ENCODE measurements at places on chromosomes 6 and 20. TPM values are rescaled to one million over a fixed set of nuclear protein-coding genes. Genes with fewer than 3 reads are reported as not detected.

The ULBP2 gene
- 9.6 TPM for total RNA-seq

The GPSM3 gene
- 3.8 TPM for total RNA-seq

The PRRT1 gene
- total RNA-seq, result 0.30 TPM

The ADGB gene
- total RNA-seq, result not detected

The GABRR1 gene
- not detected for total RNA-seq

The FLRT3 gene
- under 0.01 TPM for total RNA-seq

The PPP1R14C gene
- not detected for total RNA-seq

The IL20RA gene
- not detected for total RNA-seq

The PBOV1 gene
- total RNA-seq, result not detected

The LPA gene
- not detected for total RNA-seq

The LAMA5 gene
- total RNA-seq, result 68.2 TPM

The DNAAF9 gene
- total RNA-seq, result 8.4 TPM

The TGM3 gene
- total RNA-seq, result not detected

The SPATS1 gene
- not detected for total RNA-seq

The HSPA12B gene
- 3.9 TPM for total RNA-seq

The SLC16A10 gene
- total RNA-seq, result not detected

The RAD21L1 gene
- total RNA-seq, result not detected

The SLC12A5 gene
- total RNA-seq, result 0.32 TPM

The BTNL2 gene
- total RNA-seq, result not detected

The NKX2-2 gene
- not detected for total RNA-seq

The IL17A gene
- not detected for total RNA-seq

The TEAD3 gene
- total RNA-seq, result 0.61 TPM

The SPEF1 gene
- total RNA-seq, result not detected

The EYS gene
- 0.32 TPM for total RNA-seq

The TNXB gene
- total RNA-seq, result under 0.01 TPM

The SLC32A1 gene
- not detected for total RNA-seq

The CLPSL2 gene
- not detected for total RNA-seq

The ENPP1 gene
- total RNA-seq, result 3.6 TPM

The METTL24 gene
- not detected for total RNA-seq

The OVOL2 gene
- not detected for total RNA-seq

The MUCL3 gene
- total RNA-seq, result not detected

The PDE7B gene
- 18.8 TPM for total RNA-seq

The ZMYND8 gene
- total RNA-seq, result 25.3 TPM

The DEFB124 gene
- not detected for total RNA-seq

The MLN gene
- total RNA-seq, result not detected

The NFYA gene
- 11.2 TPM for total RNA-seq

The HLA-E gene
- 551 TPM for total RNA-seq

The SNAI1 gene
- 0.46 TPM for total RNA-seq

The CD83 gene
- 1.2 TPM for total RNA-seq

The SNRPB gene
- 481 TPM for total RNA-seq

The SLC17A1 gene
- total RNA-seq, result not detected

The SCAND1 gene
- total RNA-seq, result 90.9 TPM

The DACT2 gene
- total RNA-seq, result not detected

The GSTA2 gene
- not detected for total RNA-seq

The TRIM40 gene
- not detected for total RNA-seq

The EDN1 gene
- 229 TPM for total RNA-seq

The SLC2A10 gene
- total RNA-seq, result 13.3 TPM

The FOXQ1 gene
- total RNA-seq, result not detected

The PNLDC1 gene
- 0.30 TPM for total RNA-seq

The CMTR1 gene
- total RNA-seq, result 60.6 TPM

The MLIP gene
- 12.0 TPM for total RNA-seq

The SLC17A5 gene
- total RNA-seq, result 15.6 TPM

The UNC93A gene
- not detected for total RNA-seq

The CDH26 gene
- total RNA-seq, result not detected

The CCDC170 gene
- 0.15 TPM for total RNA-seq
